ENCODE measurements at places on chromosomes 1 and 21. TPM values are rescaled to one million over a fixed set of nuclear protein-coding genes. Genes with fewer than 3 reads are reported as not detected.

Gene APOBEC4
- not detected for total RNA-seq

Gene FMO3
- not detected for total RNA-seq

Gene CCDC185
- total RNA-seq: 0.17 TPM

Gene IL23R
- total RNA-seq: not detected

Gene S100B
- not detected for total RNA-seq

Gene WDTC1
- total RNA-seq: 48.5 TPM

Gene FNDC5
- total RNA-seq: 0.70 TPM

Gene BGLAP
- 0.15 TPM for total RNA-seq

Gene PROK1
- total RNA-seq: not detected

Gene PODN
- 0.40 TPM for total RNA-seq
